Motor neuron (in vitro differentiated cells): ENCODE measurements at places on chromosomes 2 and 18. TPM values are rescaled to one million over a fixed set of nuclear protein-coding genes. Genes with fewer than 3 reads are reported as not detected.

Gene SLC4A5
- 4.5 and 5.9 TPM in 2 replicates for total RNA-seq

GRCh38 chr2:9001229-9001628 is 2.3 kb downstream of the MBOAT2 start:
- no peak for ATAC-seq

- ATAC-seq: no peak
Observed at GRCh38 chr2:230891064-230891463, 26.3 kb downstream of the ITM2C start.

- ATAC-seq: no peak
Observed at GRCh38 chr2:201127570-201127969, 11.6 kb downstream of the CFLAR start.

DNA sequence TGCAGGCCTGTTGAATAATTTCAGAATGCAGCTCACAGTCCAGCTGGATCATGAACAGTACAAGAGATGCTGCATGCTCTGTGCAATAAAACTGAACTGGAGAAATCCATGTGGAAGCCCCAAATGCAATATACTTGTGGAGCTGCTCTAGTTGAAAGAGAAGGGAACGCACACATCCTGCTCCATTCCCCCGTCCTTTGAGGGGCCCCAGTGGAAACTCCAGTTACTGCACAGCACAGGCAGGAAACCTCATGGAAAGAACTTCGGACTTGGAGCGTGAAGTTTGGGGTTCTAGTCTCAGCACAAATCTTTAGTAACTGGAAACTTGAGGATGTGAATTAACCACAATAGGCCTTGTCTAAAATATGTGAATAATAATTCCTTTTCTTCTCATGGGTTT is 73.2 kb downstream of the PLA2R1 start:
- ATAC-seq: no peak

GRCh38 chr2:197500503-197501131 is 438 bp downstream of the HSPE1 start:
- peak; percentile 14 for ATAC-seq

DNA sequence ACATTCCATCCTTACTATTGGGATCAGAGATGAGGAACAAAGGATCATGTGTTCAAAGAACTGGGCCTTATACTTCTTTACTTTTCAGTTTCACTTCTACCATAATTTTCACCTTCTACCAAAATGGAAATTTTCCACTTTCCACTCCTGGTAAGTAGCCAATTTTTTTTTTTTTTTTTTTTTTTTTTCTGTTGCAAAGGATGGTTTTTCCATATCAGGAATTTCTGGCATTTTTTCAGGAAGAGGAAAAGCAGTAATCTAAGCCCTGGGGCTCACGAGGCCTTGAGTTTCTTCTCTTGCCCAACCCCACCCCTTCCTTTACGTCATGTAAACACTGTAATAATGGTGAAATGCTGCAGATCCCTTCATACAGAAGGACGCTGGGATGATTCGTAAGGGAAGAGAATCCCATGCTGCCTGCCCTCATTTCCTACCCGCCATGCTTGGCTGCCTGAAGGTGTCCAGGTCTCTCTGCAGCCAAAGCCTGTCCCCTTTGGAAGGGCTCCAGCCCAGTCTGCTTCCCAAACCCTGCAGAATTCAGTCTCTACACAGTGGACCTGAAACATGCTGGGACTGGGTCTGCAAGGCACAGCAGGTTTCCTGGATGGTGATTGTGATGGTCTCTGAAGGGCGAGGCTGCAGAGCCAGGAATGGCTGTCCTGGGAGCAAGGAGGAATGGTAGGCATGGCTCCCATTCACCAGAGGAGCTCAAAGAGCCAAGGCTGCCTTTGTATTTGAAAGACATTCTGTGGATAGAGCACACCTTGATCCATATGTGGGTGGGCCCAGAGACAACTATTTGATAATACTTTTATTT is 57.0 kb downstream of the EFR3B start:
- ATAC-seq: no peak

GRCh38 chr18:46565256-46565655 is 91.8 kb downstream of the LOXHD1 start:
- ATAC-seq: no peak

- no peak for ATAC-seq
Observed at GRCh38 chr18:55510809-55511208, 77.2 kb downstream of the TCF4 start.

- peak; percentile 53 for ATAC-seq
Observed at GRCh38 chr2:231181860-231182512, 16.4 kb upstream of the ARMC9 start.

DNA sequence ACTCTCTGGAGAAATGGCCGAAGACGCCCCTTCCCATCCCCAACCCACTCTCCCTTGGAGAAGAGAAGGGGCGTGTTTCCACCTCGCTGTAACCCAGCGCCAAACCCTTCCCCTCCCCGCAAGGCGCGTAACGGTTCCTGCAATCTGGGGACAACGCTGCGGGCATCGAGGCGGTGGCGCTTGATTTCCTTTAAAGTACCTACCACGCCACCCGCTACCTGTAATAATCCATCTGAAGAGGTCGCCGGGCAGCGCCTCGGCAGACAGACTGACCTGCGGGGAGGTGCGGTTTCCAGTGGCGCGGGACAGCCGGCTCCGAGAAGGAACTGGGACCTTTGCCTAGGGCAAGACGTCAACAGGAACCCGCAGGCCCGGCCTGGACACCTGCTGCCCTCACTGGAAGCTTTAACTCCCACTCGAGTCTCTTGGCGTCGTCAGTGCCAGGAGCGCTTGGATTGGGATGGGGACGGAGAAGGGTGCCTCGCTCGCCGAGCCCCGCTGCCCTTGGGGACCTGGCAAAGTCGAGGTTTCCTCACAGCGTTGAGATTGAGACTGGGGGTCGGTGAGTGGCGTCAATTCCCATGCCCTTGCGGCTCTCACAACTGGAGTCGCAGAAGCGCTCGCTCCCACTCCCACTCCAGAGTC is at the start of gene CYP1B1:
CYP1B1 (minus strand) TSS at position 645 of the 645 bp plus-strand sequence. CDS start 763 bp downstream, outside the sequence.
- no peak for ATAC-seq
